ENCODE measurements at places on chromosomes 4 and X. TPM values are rescaled to one million over a fixed set of nuclear protein-coding genes. Genes with fewer than 3 reads are reported as not detected.

DUSP21 gene
- not detected for total RNA-seq

GRCh38 chrX:55593296-55593695 is 29.9 kb upstream of the FOXR2 start:
- no peaks in the 10 kb centered on the region for H3K4me1 ChIP-seq
- no peaks in the 10 kb centered on the region for H3K36me3 ChIP-seq
- no peak for DNase-seq
- H3K27me3 ChIP-seq: no peaks in the 10 kb centered on the region
- H3K27ac ChIP-seq: no peak overlapping the region

PRDX4 gene
- 338 TPM for total RNA-seq

- no peak overlapping the region for H3K4me3 ChIP-seq
- H3K27ac ChIP-seq: no peak overlapping the region
- H3K36me3 ChIP-seq: no peaks in the 10 kb centered on the region
- no peaks in the 10 kb centered on the region for H3K27me3 ChIP-seq
- no peak for DNase-seq
These were observed 10.3 kb upstream of the UGT8 start for GRCh38 chr4:114588305-114588704.

- H3K4me1 ChIP-seq: no peaks in the 10 kb centered on the region
- H3K4me3 ChIP-seq: no peak overlapping the region
- no peaks in the 10 kb centered on the region for H3K27me3 ChIP-seq
- H3K36me3 ChIP-seq: no peaks in the 10 kb centered on the region
- no peak overlapping the region for H3K27ac ChIP-seq
- DNase-seq: no peak
These were observed 144.2 kb upstream of the WDR1 start for GRCh38 chr4:10260777-10261176.

MEPE gene
- total RNA-seq: not detected

All from right lobe of liver (tissue), 6 donors.